BE2C (cell line): ENCODE measurements at places on chromosomes 5 and 9.

- DNase-seq: peak; percentile 8
These were observed 473.0 kb downstream of the PLK2 start for GRCh38 chr5:57986761-57987341.

GRCh38 chr5:123530728-123531127 is 18.8 kb downstream of the CSNK1G3 start:
- no peak for DNase-seq

DNA sequence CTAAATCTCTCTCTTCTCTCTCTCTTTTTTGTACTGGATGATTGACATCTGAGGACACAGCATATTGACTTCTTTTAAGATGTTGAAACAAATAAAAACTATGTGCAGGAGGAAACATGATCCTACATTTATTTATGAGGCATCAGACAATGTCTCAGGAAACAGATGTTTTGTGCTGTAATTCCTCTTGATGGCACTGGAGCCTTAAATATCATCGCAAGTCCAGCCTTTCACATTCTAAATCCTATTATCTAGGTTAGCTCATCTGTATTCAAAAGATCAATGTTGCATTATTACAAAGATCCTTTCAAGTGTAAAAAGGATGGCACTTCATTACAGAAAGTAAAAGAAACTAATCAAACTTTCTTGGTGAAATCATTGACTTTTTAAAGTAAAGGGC is 63.9 kb downstream of the MAT2B start:
- no peak for DNase-seq

GRCh38 chr5:133460172-133460758 is 152.1 kb downstream of the FSTL4 start:
- peak; percentile 33 for DNase-seq

GRCh38 chr5:132408965-132409364 is 39.5 kb downstream of the SLC22A5 start:
- DNase-seq: no peak

DNA sequence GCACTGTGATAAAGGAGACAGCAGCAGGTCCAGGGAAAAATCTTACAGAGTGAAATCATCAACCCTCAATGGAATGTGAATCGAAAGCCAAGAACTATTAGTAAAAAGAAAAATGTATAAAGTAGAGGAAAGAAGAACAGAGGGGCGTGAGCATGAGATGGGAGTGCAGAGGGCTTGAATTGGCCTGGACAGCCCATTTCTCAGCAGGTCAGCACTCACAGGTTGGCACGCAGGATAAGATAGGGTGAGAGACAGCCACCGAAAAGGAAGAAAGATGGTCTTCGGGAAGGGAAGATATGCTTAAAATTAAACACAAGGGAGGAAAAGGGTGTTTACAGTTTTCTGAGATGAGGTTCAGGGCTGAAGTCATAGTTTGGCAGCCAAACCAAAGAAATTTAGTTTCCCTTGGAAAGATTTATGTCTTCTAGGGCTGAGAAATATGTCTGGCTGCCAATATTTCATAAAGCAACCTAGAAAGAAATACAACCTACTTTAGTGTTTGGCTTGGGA is 524.7 kb downstream of the SPATA31D1 start:
- DNase-seq: no peak

- no peak for DNase-seq
These were observed 1.1 kb upstream of the FYB1 start for GRCh38 chr5:39220280-39221030.

DNA sequence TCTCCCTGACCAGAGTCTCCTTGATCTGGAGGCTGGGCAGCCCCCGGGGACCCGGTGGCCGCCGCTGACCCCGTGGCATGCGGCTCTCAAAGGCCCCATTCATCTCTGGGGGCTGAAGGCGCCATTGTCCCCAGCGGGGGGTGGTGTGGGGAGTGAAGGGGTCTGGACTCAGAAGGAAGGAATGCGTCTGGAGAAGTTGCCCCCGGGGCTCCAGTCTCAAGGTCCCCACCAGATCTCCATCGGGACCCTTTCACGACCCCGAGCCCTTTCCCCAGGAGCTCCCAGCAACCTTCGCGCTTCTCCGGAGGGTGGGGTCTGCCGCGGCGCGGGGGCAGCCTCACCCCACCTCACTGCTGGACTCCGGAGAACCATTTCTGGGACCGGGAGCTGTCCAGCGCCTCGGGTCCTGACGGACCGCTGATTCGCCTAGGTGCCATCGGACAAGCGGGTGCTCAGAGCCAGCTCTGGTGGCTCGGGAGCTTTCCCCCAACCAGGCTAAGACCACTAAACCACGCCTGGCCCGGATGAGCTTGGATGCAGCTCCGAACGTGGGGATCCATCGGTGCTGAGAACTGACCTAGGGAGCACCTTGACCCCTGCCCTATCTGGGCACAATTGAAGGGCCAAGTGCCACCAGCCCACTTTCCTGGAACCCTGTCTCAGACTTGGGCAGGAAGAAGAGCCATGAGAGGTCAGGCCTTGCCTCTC is 5.1 kb upstream of the PCDH1 start:
- peak; percentile 55 for DNase-seq

GRCh38 chr5:180099733-180100611 is 28.4 kb upstream of the RNF130 start:
- no peak for DNase-seq

DNA sequence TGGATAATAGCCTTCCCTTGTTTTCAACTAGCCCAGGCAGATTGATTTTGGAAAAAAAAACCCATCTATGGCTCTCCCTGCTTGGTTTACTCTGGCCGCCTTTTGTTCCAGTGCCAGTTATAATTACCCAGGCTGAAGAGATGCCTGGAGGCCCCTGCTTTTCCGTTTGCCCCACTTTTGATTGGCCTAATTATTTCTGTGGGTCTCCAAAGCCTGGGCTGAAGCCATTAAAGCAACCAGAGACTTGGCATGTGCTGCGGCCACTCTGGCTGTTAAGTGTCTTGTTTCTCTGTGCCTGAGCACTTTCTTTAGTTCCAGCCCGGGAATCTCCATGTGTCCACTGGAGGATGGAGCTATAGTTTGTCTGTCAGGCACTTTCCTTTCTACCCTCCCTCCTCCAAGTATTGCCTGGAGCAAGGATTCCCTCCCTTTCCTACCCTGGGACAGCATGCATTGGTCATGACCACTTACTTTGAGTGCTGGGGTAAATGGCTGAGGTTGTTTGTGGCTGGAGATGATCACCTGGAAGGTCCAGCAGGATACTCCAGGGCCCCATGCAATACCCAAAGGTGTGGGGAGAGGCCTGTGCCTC is 105.1 kb upstream of the CTSL start:
- DNase-seq: peak; percentile 53

DNA sequence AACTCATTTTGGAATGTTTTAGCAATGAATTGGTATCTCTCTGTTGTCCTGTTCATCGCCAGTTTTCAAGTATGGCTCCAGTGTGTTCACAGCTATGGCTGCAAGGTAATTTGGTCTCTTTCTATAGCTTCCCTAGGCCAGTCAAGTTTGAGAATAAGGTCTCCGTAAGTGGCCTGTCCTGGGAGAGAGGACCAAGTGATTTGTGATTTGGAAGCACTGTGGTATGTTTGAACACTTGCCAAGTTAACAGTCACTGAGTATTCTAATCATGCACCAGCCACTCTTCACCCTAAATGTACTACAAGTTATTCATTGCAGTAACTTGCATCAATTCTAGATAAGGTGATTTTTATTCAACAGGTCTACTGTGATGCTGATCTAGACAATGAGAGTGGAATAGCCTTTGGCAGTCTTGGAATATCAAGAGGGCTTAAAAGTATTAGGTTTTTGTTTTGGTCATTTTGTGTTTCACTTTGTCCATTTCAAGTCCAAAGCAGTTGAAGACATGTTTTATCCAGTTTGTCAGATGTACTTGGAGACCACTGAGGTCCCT is 41.1 kb downstream of the G3BP1 start:
- DNase-seq: no peak

- DNase-seq: peak; percentile 54
These were observed 34.4 kb downstream of the SARDH start for GRCh38 chr9:133703591-133704399.

- DNase-seq: no peak
These were observed 30.4 kb upstream of the SLIT3 start for GRCh38 chr5:169331292-169331852.

GRCh38 chr5:44511596-44511995 is 122.4 kb upstream of the FGF10 start:
- DNase-seq: no peak

GRCh38 chr9:14366076-14366475 is 52.1 kb upstream of the NFIB start:
- no peak for DNase-seq

GRCh38 chr5:17312358-17312757 is 94.9 kb downstream of the BASP1 start:
- DNase-seq: no peak

DNA sequence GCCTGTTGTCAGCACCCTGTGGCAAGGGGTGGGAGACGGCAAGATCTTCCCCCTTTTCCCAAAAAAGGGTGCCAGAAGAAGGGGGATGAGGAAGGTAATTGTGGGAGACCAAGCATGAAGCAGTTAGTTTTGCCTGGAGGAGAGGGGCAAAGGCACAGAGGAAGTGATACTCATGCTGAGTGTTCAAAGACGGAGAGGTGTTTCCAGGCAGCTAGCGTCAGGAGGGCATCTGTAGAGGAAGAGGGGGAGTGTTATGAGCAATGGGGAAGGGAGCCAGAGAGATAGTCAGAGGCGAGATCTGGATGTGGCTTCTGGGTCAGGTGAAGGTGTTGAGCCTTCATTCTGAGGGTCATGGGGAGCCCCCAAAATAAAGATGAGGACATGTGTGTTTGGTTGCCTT is 26.9 kb upstream of the ADAM19 start:
- DNase-seq: no peak

DNA sequence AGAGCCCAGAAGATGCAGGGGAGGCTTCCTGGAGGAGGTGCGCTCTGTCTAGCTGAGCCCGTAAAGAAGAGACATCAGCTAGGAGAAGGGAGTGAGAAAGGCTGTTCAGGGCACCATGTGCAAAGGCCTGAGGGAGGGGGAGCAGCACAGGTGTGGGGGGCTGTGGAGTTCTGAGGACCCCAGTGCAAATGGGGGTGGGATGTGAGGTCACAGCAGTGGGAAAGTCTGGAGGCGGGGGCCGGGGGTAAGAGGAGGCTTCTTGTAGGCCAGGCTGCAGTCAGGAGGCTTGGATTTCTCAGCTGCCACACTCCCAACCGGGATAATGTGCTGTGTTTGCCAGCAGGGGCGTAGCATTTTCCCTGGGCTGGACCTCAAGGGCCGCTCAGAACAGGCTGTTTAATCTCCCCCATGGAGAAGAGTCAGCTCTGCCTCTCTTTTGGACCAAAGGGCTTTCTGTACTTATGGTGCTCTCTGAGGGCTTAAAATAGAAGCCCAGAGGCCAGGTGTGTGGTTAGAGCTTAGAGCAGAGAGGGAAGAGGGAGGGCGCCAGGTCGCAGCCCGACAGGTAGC is 5.7 kb downstream of the NEURL1B start:
- no peak for DNase-seq

DNA sequence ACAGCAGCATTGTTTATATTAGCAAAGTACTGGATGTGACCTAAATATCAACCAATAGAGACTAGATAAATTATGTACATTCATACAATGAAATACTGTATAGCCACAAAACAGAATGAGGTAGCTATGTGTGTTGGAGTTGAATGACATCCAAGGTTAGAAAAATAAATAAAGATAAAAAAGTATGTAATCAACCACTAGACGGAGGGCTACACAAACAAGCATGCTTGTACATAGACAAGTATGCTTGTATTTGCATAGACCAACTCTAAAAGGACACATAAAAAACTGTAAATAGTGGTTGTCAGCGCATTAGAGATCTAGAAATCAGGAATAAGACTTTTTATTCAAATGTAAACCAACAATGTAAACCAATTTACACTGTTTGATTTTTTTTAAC is 3.0 kb downstream of the FEM1C start:
- no peak for DNase-seq

GRCh38 chr5:88058625-88059024 is 210.0 kb downstream of the TMEM161B start:
- no peak for DNase-seq

- no peak for DNase-seq
These were observed 1.2 kb downstream of the ASPN start for GRCh38 chr9:92480986-92481633.

DNA sequence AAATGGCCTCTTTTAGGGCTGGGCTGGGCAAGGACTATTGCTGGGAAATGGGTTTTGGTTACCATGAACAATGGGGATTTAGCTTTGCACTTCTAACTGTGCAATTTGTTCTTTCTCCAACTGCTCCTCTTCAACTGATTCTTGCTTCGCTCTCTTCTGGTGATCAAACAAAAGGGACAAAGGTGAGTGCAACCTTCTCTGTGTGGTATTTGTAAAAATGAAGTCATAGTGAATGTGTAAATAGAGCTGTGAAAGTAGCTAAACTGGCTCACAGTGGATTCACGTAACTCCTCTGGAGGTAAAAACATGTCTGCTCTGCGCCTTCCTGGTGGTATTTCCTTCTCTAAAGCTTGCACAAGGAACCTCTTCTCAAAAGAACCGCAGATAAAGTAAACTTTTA is 20.9 kb upstream of the SPINK14 start:
- DNase-seq: no peak

DNA sequence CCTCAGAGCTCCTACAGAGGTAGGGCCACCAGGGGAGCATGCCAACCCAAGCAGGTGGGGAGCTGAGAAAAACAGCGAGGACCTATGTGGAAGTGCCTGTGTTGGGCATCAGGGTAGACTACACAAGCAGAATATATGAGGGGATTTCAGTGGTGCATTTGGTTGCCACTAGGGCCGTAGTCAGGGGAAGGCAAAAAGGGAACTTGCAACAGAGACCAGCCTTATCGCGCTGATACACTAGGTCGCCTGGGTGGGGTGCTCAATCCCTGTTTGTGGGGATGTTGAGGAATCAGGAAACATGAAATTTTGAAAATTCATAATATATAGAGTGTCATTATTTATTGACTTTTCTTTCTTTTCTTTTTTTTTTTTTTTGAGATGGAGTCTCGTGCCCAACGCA is 370.9 kb upstream of the PRR16 start:
- no peak for DNase-seq

DNA sequence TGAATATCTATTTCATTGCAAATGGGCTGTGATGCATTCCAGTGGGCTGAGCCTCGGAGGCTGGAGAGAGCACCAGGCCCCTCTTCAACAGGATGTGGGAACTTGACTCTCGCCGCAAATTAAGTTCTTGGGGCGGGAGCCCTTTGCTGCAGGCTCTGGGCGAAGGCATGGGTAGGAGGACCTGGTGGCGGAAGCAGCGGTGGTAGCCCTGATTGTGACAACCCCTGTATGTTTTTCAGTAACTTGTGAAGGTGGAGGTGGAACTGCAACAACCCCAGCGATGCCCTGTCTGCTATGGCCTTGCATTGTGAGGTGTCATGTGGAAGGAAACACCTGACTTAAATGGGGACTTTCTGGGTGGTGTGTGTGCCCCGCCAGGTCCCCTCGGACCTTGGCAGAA is 9.4 kb downstream of the FYB1 start:
- no peak for DNase-seq

GRCh38 chr5:472076-472655 is 29.2 kb downstream of the EXOC3 start:
- peak; percentile 28 for DNase-seq

GRCh38 chr9:112863214-112863613 is 27.5 kb downstream of the SLC46A2 start:
- DNase-seq: no peak

DNA sequence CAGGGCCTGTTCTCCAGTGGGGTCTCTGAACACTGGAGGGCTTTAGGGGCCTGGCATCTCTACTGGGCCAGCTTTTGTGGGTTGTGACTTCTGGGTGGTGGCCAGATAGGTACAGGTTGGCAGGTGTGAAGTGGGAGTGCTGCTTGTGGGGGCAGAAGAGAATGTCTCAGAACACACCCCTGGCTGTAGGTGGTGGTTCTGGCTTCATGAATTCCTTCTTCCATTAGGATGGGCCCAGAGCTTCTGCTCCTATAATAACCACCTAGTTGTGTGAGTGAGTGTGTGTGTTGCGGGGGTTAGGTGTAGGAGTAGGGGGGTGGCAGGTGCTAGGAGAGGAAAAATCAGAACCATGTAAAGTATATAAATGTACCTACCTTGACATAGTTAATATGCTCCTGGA is 1.6 kb downstream of the PDZD2 start:
- no peak for DNase-seq
